Naive thymus-derived CD4-positive, alpha-beta T cell (primary cell): ENCODE measurements at places on chromosomes 16 and 17. TPM values are rescaled to one million over a fixed set of nuclear protein-coding genes. Genes with fewer than 3 reads are reported as not detected.

Gene MYH13
- not detected in 2 replicates for total RNA-seq

Gene HOXB3
- 7.5 TPM for total RNA-seq

Gene UNK
- total RNA-seq, result 49.8 TPM

DNA sequence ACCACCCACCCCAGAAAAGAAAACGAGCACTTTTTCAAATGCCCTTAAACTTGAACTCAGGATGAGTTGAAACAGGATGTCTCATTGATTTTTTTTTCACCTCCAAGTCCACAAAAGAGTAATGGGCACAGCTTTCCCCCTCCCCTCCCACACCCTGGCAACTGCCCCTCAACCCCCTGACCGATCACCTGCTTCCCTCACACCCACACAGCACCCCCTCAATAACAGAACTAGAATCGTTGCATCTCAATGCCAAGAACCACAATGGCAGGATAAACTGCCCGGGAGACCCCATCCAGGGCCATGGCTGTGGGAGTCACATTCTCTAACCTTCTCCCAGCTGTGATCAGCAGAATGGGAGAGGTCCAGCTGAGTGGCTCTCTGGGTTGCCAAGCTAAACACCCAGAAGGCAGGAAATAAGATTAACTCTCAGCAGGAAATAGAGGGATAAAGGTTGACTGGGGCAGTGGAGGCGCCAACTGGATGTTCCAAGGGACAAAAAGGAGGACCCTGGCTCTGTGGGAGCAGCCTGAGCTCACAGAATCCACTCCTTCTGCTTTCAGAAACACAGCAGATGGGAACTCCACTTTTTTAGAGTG lies 128.0 kb upstream of the SDK2 start:
- H3K27ac ChIP-seq, result no peak overlapping the region
- H3K4me1 ChIP-seq, result no peaks in the 10 kb centered on the region
- no peak overlapping the region for H3K4me3 ChIP-seq
- no peaks in the 10 kb centered on the region for H3K36me3 ChIP-seq
- no peak for DNase-seq

Gene MMP28
- 15.1 TPM for total RNA-seq

Gene FBXW10
- not detected for total RNA-seq
